ENCODE measurements at places on chromosomes 6 and 20.
A peak's percentile ranks its signal among the peaks of the same experiment; 100 is the strongest.

DNA sequence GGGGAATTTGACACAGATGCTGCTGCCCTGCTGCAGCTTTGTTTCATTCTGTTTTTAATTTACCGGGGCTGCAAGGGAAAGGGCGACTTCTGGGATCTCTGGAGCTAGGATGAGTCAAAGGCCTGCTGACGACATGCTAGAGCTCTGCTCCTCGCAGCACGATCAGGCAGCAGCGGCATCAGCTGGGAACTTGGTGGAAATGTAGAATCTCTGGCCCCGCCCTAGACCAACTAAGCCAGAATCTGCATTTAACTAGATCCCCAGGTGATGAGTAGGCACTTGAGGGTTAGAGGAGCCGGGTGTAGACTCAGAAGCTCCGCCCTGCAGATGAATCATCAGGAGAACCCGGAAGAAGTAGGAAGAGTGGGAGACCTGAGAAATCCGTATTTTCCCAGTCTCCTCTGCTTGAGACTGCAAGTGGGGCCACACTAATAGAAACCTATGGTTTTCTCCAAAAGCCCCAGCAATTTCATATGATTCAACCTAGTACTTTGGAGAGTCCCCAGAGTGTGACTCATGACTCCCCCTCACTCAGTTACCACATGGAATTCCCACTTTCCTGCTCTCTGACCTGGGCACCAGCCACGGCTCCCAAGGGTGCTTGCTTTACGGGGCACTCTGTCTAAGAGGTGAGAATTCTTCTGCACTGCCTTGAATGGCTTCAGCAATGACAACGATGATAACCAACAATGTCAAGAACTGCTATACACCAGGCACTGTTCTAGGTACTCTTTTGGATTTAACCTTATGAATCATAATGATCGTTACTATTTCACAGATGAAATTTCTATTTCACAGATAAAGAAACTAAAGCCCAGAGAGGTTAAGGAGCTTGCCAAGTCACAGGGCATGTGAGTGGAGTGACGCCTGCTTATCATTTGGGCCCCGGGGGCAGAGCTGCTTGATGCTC is 18.1 kb downstream of the TUBB2B start:
- DNase-seq: peak; percentile 40

DNA sequence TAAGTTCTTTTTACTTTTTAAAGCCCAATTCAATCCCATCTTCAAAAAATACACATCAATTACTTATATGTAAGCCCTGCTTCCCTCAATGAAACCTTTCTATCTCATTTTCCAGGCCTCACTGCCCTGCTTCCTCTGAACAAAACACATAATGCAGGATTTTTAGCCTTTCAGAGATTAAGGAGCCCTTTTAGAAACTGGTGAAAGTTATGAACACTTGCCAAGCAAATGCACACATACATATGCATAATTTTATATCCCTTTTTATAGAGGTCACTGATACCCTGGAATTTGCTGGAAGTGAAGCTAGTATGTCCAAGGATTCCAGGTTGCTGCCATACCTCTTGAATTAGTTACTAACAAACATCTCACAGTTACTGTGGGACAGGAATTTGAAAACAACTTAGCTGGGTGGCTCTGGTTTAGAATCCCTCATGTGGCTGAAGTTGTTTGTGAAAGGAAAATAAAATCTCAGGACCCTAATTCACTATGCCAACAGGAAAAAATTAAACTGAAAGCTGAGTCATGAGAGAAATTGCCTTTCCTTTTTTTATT is 75.8 kb downstream of the UBE3D start:
- no peak for DNase-seq

GRCh38 chr6:43454290-43454695 is 1.1 kb downstream of the DLK2 start:
- DNase-seq: no peak

DNA sequence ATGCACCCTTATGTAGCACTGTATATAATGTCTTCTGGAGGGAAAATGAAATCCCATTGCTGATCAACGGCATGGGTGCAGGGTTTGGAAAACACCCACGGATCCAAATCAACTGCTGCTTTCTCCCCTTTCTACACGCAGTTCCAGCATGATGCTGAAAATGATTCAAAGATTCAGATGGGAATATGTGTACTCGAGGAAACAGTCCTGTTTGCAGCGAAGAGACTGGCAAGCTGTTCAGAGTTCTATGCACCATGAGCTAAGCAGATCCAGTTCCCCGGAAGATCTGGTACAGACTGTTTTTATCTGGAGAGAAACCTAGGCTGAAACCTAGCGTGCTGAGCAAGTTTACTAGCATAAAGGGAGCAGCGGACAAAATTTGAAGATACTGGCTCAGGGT is 47.9 kb upstream of the CDH4 start:
- no peak for DNase-seq

- DNase-seq: no peak
Measured at GRCh38 chr6:123986938-123987337, 183.3 kb downstream of the NKAIN2 start.

DNA sequence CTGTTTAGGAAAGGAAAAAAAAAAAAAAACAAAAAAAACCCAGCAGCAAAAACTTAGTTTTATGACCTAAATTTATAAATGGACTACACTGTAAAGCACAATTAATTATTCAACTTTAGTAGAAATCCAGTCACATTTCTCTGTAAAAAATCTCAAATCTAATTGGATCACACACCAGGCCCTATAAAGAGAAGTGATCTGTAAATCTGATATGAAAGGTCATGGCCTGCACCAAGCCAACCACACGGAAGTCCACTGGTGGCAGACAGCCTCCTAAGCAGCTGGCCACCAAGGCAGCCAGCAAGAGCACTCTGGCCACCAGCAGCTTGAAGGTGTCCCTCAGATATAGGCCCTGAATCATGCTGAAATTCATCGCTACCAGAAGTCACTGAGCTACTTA is 131.6 kb downstream of the HFE start:
- no peak for DNase-seq

DNA sequence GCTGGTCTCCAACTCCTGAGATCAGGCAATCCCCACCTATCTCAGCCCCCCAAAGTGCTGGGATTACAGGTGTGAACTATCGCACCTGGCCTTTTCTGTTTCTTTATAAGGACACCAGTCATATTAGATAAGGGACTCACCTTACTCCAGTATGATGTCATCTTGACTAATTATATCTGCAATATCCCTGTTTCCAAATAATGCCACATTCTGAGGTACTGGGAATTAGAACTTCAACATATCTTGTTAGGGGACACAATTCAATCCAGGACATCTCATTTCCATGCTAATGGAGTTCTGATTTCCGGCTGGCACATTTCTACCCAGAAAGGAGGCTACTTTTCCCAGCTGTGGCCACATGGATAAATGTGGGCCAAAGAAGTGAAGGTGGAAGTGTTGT is 6.4 kb upstream of the AIG1 start:
- no peak for DNase-seq

DNA sequence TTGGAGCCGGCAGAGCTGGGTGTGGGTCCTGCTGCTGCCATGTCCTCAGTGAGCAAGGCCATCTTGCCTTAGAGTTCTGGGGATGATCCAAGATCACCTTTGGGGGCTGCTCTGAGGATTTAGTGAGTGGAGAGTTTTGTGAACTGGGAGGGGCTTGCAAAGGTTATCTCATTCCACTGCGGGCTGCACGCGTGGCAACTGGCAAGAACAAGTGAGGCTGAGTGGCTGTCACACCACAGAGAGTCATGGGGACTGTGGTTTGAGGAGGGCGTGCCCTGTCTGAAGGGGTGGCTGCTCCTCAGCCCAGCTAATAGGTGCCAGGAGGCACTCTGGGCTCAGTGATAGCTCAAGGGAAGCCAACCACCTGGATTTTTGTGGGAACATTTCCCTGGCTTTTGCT is 37.6 kb downstream of the TTLL9 start:
- DNase-seq: no peak

DNA sequence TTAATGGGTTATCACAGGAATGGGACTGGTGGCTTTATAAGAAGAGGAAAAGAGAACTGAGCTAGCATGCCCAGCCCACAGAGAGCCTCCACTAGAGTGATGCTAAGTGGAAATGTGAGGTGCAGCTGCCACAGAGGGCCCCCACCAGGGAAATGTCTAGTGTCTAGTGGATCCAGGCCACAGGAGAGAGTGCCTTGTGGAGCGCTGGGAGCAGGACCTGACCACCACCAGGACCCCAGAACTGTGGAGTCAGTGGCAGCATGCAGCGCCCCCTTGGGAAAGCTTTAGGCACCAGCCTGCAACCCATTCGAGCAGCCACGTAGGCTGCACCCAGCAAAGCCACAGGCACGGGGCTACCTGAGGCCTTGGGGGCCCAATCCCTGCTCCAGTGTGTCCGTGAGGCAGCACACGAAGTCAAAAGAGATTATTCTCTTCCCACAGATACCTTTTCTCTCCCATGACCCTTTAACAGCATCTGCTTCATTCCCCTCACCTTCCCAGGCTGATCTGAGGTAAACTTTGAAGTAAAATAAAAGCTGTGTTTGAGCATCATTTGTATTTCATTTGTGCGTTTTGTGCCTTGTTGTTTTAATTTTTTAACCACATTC is 4.4 kb downstream of the HLA-E start:
- DNase-seq: no peak

- DNase-seq: no peak
Measured at GRCh38 chr20:4029505-4030467, 14.4 kb upstream of the RNF24 start.

DNA sequence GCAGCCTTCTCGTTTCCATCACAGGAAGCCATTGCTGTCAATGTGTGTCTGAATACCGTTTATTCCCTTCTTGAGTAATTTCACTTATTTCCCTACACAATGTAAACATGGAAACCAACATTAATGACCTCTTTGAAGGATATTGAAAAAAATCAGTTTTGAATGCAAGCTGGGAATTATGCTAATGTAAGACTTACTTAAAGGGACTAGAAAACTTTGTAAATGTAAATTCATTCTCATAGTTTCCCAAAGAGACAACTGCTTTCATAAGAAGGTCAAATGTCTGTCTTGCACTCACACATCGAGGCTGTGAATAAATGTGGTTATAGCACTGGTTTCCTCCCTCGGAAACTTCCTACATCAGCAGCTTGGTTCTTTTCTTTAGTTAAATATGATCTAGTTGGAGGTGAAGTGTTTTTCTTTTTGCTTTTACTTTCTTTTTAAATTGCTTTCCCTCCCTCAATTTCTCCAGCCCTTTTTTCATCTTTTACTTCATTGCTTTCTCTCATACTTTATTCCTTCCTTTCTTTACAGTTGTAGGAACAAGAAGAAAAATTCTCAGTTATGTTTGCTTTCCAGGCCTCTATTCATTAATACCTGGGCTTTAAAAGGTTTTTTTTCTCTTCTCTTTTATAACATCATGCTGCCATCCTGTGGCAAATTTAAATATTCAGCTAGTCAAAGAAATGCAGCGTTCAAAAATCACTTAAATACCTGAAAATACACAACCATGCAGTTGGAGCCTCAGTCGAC is 108.3 kb downstream of the TNFAIP3 start:
- no peak for DNase-seq

DNA sequence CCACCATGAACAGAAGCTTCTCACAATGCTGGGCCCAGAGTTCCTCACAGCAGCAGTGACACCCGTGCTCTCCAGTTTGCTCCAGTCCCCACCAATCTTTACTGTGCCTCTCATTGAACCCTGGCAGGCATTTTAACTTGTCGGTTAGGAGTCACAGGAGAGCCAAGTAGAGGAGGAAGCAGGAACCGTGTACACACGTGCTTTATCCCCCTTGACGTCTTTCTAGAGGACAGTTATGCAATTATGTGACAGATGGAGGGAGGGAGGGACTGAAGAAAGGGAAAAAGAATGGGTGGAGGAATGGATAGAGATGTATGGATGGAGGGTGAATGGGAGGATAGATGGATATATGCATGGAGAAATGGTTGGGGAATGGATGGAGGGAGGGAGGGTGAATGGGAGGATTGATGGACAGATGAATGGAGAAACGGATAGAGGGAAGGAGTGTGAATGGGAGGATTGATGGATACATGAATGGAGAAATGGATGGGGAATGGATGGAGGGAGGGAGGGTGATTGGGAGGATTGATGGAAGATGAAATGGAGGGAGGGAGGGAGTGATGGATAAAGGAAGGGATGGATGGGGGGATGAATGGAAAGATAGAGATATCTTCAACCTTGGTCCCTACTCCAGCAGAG is 26.0 kb downstream of the RBM38 start:
- DNase-seq: no peak

GRCh38 chr20:11582060-11582459 is 335.6 kb upstream of the BTBD3 start:
- no peak for DNase-seq

- DNase-seq: no peak
Measured at GRCh38 chr6:28588666-28589065, 63.0 kb downstream of the GPX5 start.

DNA sequence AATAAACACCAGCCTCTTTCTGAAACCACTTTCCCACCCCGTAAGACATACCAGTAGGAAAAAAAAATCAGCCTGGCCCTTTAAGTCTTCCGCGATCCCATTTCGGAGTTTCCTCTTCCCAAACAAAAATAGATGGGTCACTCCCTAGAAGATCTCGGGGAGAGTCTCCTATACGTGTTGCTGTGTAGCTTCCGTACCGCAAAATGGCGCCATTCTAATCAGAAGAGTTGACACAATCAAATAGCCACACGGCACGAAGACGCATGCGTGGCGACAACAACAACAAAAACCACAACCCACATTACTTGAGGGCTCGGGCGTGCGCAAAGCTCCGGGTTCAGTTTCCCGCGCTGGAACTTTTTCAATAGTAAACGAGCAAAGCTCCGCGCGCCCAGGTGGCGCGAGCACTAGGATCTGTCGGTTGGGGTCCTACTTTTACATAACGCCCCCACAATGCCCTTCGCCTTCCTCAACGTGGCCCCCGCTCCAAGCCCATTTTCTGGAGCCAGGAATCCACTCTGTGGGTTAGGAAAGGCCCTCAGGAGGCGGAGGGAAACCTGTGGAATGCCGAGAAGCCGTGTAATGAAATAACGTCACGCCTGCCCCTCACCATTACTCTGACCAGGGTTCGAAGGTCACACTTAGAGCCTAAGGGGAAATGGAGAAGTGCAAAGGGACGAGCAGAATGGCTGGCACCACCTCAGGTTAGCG is at the start of gene GPANK1:
Gene GPANK1, minus strand, starts transcription at position 208 of the 711 bp plus-strand sequence. CDS start 519 bp downstream, outside the sequence.
- peak; percentile 53 for DNase-seq

DNA sequence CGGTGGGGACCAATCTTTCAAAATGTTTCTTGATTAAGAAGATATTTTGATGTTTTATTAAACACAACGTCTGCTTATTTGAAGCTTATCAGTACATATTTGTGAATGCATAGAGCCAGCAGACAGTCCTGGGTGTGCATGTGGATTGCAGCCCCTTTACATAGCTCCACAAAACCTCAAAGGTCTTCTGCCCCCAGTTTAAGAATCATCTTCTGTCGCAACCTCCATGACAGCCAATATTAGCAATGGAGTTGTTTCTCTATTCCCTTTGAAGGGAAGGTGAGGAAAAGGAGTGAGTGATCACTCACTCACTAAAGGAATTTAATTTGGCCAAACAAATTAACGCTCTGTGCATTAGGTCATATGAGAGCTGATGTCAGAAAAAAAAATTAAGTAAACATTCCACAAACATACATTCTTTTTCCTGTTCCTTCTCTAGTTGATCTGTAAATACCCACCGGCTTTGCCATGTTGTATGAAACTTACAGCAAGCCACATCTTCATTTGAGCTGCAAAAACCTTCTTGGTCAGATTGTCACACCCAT is 152.9 kb downstream of the SIM1 start:
- no peak for DNase-seq

DNA sequence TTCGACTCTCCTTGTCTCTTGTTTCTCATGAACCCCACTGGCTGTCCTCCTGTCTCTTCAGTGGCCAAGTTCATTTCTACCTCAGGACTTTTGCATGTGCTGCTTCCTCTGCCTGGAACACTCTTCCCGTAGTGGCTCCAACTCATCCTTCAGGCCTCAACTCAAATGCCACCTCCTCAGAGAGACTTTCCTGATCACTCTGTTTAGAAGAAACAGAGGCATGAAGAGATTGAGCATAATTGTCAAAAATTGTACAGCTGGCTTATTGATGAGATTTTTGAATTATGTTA is 17.5 kb upstream of the SLC9A8 start:
- no peak for DNase-seq

Measured in 8988T (cell line).